ENCODE measurements at places on chromosomes 13 and 19.
A peak's percentile ranks its signal among the peaks of the same experiment; 100 is the strongest.

DNA sequence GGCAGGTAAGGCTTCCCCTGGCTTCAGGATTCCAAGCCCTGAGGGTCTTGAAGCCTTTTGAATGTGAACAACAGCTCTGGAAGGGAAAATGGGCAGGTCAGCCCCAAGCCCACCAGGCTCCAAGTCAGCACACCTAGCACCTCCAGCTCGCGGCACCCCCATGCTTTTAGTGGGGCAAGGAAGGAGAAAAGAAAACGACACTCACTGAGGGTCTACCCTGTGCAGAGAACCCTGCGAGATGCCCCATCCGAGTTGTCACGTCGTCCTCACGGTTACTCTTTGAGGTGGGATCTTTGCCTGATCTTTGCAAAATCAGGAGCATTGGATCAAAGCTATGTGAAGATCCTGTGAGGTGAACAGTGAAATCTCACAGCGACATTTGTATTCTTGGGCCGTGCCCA, 5.7 kb upstream of the F10 start:
- no peak for DNase-seq

GRCh38 chr19:45424191-45425058, 708 bp upstream of the ERCC1 start:
- peak; percentile 84 for DNase-seq

DNA sequence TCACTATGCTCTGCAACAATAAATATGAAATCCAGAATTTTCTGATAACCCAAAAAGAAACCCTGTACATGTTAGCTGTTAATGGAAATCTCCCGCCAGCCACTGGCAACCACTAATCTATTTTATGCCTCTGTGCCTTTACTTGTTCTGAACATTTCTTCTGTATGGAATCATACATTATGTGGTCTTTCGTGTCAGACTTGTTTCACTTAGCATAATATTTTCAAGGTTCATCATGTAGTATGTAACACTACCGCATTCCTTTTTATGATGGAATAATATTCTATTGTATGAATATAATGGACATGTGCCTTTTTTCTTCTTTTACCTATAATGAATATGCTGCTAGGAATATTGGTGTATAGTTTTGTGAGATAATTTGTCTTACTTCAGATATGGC, 1123.3 kb downstream of the EFNB2 start:
- DNase-seq: no peak

- no peak for DNase-seq
These were observed 238.5 kb downstream of the FGF9 start for GRCh38 chr13:21909331-21909730.

- DNase-seq: no peak
These were observed 20.5 kb downstream of the SLC15A1 start for GRCh38 chr13:98731925-98732324.

GRCh38 chr13:24719139-24719538, 38.9 kb downstream of the ATP12A start:
- DNase-seq: no peak

GRCh38 chr13:55664178-55664577, 1476.5 kb upstream of the PRR20A start:
- no peak for DNase-seq

DNA sequence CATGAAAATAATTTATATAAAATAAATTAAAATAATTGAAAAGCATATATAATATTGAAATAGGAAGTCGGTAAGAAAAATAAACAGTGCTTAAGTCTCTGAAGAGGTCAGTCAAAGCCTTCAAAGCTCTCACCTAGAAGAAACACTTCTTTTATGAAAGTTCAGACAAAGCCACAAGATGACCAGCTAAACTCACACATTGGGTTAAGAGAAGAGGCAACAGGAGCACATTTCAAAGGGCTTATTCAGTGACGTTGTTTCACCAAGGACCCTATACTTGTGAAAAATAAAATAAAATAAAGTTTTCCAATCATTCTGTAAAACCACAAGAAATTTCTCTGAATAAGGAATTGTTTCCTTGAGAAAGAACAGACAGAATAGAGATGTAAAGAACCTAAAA, 2.5 kb upstream of the ITM2B start:
- DNase-seq: no peak

- no peak for DNase-seq
These were observed 4.5 kb downstream of the MIR17HG start for GRCh38 chr13:91351980-91352379.

DNA sequence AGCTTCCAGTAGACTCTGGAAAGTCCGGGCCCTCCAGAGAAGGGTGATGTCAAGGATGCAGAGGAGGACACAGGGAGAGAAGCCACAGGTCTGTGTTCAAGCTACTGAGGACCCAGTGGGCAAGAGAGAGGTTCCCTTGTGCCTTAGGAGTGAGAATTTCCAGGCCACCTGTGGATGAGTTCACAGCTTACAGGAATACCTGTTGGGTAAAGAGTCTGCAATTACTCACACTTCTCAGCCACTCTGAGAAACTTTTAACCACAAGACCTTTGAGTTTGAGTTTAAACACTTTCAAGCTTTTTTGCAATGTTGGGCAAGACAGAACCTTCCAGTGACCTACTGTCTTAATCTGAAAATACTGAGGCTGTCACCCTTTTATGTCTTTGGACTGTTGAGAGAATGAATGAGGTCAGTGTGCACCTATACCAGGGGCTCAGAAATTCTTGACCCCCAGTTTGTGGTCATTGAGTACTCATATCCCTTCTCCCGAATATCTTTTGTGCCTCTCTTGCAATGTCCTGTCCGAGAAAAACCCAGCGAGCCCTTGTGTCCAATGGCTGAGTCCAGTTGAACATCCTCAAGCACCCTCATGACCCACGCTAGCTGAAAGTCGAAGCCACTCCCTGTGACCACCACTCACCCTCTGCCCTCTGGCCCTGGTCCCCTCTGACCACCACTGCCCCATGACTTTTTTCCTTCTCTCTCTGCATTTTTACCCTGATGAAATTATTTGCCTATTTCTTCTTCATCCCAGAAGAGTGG, 368.5 kb upstream of the ZNF507 start:
- no peak for DNase-seq

GRCh38 chr19:31572976-31573298, 223.7 kb upstream of the TSHZ3 start:
- no peak for DNase-seq

DNA sequence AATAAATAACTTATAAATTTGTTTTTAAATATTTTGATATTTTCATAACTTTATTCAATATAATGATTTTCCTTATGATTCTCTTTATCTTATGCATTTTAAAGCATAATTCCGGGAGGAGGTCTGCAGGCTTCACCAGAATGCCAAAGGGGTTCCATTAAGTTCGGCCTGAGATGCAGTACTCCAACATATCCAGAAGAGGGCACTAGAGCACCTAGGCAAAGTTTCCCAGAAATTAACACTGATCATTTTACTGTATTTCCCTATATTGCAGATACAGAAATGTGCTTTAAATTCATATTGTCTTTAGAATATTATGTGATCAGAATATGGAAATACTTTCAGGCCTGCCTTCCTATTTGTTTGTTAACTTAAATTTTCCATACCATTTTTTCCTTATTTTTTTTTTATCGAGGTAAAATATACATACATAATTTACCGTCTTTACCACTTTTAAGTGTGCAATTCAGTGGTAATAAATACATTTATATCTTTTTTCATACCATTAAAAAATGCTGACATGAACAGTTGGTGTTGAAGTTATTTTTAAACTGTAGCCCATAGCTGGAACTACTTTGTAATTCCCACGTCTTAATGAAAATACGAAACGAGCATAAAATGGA, 58.9 kb upstream of the TM9SF2 start:
- DNase-seq: no peak

GRCh38 chr13:100090861-100091260, 2.0 kb downstream of the PCCA start:
- DNase-seq: no peak

GRCh38 chr19:6668691-6669090, 1.3 kb downstream of the TNFSF14 start:
- no peak for DNase-seq

- DNase-seq: no peak
These were observed 1700.1 kb upstream of the PRR20A start for GRCh38 chr13:55440465-55441085.

DNA sequence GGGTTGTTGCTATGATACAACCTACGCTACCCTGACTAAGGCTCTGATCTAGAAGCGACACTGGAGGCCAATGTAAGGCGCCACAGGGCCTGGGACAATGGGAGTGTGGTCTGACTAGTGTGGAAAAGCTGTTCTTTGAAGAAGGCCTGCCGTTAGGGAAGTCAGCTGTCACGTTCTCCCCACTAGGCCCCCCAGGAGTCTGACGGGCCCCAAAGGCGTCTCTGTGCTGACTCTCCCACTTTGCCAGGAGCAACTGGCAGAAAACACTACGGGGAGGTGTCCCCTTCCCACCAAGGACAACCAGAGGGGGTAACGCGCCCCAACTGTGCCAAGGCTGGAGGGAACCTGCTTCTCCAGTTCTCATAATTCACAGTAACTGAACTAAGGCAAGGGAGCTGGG, 25.3 kb upstream of the EIF3G start:
- no peak for DNase-seq

GRCh38 chr19:38617764-38618589, at the start of gene MAP4K1:
Gene MAP4K1 (minus strand): TSS chr19:38617953. CDS start chr19:38617895, 58 bp downstream.
- no peak for DNase-seq
